ENCODE measurements at places on chromosomes 7 and 10.
A peak's percentile ranks its signal among the peaks of the same experiment; 100 is the strongest.

DNA sequence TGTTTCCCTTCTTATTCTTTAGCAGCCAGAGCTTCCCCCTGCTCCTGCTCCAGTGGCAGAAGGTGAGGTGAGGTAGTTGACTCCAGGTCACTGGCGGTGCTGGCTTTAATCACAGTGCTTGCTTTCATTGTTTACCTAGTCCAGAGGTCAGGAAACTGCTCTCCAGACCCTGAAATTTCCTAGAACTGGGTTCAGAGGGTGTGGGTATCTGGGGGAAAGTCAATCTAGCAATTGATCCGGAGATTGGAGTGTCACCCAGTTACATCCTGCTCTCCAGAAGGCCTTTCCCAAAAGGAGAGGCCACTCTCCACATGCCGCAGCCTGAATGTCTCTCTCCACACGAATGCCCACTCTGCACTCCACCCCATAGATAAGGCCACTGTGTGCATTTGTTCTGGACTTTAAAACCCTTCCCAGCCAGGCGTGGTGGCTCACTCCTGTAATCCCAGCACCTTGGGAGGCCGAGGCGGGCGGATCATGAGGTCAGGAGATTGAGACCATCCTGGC is 2.1 kb upstream of the MBL2 start:
- DNase-seq, result no peak

DNA sequence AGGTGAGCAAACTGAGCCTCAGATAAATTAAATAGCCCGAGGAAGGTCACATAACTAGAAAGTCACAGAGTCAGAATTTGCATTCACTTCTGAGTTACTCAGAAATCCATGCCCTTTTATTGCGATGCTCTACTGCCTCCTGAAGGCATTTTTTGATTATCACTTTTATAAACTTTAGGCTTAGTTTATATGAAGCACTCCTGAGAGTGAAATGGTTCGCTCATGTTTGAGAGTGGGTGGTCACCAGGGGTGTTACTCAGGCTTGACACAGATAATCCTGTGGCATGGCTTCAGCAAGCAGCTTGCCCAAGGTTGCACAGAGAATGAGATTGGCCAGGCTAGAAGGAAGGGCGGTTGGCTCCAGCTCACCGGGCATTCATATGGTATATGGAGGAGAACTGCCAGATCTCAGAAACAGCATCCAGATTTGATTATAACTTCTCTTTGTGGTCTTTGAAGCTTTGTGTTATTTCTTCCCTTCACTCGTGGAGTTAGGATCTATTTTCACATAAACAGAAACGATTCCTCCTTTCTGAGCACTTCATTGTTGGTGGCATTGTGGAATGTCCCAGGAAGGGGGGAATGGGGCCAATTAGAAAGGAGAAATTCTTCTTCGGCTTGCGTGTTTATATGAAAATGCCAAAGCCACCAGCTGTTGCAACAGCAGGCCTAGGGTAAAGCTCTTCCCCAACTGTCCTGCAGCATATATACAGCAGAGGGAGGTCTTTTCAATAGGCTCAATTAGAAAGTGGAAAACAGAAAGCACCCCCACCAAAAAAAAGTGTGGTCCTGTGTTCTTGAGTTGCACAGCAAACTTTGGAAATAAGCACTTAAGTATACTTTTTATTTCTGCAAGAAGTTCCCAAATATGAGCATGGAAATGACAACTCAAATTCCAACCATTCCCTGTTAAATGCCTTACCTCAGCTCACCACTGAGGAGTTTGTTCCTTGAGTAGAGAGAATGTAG is 628.8 kb downstream of the SUGCT start:
- DNase-seq, result no peak

DNA sequence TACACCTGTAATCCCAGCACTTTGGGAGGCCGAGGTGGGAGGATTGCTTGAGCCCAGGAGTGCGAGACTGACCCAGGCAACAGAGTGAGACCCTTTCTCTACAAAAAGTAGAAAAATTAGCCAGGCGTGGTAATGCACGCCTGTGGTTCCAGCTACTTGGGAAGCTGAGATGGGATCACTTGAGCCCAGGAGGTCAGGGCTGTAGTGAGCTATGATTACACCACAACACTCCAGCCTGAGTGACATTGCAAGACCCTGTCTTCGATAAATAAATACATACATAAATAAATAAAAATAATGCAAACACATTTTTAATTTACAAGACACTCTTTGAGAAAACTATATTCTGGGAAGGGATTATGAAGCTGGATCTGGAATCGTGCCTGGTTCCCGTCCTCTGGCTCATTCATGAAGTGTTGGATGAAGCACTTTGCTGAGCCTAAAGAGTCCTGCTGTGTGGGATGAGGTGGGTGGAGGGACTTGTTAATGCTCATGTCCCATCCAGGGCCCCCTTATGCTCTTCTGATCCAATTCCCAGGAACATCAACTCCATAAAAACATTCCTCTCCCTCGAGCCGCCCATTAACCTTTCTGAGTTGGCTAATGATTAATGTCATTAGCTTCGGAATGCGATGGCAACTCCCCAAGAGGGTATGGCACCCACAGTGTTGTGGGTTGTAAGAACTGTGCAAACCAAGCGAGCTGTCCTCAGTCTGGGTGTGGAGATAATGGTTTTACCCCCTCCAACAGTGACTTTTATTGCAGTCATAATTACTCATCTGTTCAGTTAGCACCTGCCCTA is 236.3 kb downstream of the BAMBI start:
- DNase-seq, result no peak

GRCh38 chr7:111266613-111267012 is 175.7 kb downstream of the LRRN3 start:
- DNase-seq, result no peak

DNA sequence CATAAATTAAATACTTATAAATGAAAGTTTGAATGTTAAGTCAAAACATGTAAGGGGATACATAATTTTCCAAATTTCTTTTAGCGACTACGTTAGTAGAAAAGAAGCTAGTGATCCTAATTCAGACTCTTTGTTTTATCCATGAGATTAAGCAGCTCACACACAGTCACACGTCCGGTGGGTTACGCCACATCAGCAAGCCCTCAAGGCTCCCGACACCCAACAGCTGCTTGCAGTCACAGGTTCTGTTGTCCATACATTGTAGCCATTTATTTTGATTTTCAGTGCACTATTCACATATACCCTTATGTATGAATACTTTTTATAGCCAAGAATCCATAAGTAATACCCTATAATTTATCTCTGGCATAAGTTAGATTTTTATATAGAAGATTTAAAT is 39.5 kb downstream of the XRCC2 start:
- no peak for DNase-seq

DNA sequence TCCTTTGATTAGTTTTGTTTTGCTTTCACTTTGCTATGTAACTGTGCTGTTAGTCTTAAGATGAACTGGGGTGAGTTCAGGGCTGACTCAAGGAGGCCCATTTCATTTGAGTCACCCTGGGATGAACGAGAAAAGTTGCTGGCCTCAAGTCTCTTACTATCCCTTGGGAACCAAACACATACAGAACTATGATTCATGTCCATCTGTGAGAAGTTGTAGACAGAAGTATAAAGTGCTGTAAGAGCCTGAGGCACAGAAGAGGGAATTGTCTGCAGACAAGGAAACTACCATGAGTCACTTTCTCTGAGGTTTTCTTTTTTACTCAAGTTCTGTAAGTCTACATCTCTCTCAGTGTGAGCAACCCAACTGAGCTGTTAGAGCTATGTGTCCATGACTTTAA is 179.8 kb upstream of the CSTF2T start:
- DNase-seq, result peak; percentile 26

GRCh38 chr10:5816170-5816569 is 2.9 kb upstream of the GDI2 start:
- no peak for DNase-seq
